ENCODE measurements at places on chromosomes 13 and 19. TPM values are rescaled to one million over a fixed set of nuclear protein-coding genes. Genes with fewer than 3 reads are reported as not detected.

GRCh38 chr13:75302071-75302698, 179.8 kb downstream of the TBC1D4 start:
- no peak for DNase-seq

GRCh38 chr13:21957833-21958232, 287.0 kb downstream of the FGF9 start:
- no peak for DNase-seq

GRCh38 chr13:65595916-65596315, 1634.2 kb downstream of the PCDH9 start:
- no peak for DNase-seq

DNA sequence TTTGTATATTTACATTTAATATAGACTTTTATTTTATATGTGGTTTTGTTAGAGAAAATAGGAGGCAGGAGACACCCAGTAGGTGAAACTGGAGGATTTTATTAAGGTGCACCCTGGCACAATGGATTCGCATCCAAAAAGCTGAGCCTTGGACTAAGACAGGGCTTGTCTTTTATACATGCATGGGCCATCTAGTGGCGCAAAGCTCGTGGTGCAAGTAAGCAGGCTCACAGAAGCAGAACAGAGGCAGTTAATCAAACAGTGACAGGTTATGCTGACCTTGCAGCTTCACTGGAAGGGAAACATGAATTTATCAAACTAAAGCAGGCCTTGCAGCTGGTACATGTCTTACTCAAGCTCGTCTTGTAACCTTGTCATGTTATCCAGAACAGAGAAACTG, 58.8 kb upstream of the ZNF681 start:
- DNase-seq, result no peak

The MCEMP1 gene
- not detected for total RNA-seq

The VSTM1 gene
- total RNA-seq, result not detected

The PEAK3 gene
- 0.40 TPM for total RNA-seq

The TMIGD2 gene
- total RNA-seq, result not detected

The AMER2 gene
- not detected for total RNA-seq

The ZNF333 gene
- total RNA-seq, result 4.4 TPM

The IGFL3 gene
- not detected for total RNA-seq

Data from esophagus squamous epithelium (tissue), 5 donors.